ENCODE measurements at places on chromosomes 11 and 22.
A peak's percentile ranks its signal among the peaks of the same experiment; 100 is the strongest.

GRCh38 chr11:90242894-90243416 lies 20.1 kb upstream of the CHORDC1 start:
- DNase-seq = no peak

DNA sequence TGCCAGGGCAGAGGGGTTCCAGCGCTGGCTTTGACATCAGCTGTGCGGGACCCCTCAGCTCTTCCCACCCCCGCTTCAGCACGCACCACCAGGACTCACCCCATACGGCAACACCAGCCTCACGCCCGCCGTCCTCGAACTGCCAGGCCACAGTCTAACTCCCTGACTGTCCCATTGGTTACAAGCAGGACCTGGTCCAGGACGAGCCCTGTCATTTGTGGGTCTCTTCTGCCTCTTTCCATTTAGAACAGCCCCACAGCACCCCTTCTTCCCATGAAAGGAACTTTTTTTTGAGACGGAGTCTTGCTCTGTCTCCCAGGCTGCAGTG lies 81.7 kb downstream of the PHF21B start:
- DNase-seq = no peak

- DNase-seq = no peak
Observed at GRCh38 chr11:110991661-110992355, 253.7 kb upstream of the POU2AF2 start.

DNA sequence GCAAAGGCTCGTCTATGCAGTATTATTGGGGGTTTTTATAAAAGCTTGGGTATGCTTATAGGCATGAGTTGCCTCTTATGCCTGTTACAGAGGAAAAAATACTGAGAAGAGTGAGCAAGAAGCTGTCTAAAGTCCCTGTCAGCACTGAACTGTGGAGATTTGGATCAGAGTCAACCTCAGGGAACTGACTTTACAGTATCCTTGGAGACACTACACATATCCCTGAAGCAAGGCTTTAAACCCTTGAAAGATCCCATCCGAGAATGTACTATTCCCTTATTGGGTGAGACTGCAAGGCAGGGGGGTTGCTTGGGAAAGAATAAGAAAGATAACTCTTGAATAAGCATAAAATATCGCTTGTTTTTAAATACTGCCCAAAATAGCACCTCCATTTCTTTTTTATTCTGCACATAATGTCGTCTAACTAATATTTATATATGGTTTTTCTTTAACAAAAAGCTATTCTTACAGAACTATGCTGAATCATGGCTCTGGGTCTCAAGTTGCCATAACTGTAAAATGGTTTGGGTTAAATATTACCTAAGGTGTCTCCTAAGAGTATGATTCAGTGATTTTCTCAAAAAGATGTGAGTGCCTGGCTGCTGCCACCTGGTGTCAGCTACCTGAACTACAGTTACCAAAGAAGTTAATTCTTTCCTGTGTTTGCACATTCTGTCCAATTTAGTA lies 1062.8 kb downstream of the DLG2 start:
- DNase-seq = peak; percentile 56

DNA sequence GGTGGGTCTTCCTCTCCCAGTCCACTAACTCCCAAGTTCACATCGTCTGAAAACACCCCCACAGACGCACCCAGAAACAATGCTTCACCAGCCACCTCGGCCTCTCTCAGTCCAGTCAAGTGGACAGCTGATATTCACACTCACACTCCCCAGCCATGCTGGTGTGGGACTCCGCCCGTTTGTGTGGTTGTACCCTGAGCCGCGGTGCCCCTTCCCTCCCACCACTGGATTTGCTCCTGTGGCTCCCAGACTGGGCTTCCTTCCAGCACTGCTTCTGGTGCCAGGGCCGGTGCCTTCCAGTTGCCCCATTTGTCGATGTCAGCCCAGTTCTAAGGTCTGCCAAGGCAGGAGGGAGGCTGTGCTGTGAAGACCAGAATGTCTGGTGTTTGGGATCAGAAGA lies 37.9 kb upstream of the PLET1 start:
- DNase-seq = no peak

GRCh38 chr11:114447892-114448291 lies 8.6 kb downstream of the REXO2 start:
- DNase-seq = no peak

DNA sequence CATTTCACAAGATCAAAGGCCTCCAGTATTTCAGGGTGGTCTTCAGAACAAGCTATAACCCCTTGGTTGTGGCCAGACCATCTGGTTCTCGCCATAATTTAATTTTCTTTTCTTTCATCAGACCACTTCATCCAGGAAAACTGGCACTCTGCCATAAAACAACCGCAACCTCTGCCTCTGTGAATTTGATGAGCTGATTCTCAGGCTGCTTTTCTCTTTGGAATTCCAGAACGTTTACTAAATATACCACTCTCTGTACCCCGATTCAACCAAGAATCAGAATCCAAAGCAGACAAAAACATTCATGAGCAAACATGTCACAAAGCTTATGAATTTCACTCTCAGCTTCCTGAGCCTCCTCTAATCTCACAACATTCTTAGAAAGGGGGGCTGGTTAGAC lies 331.8 kb upstream of the SYN3 start:
- no peak for DNase-seq

GRCh38 chr11:68118706-68119448 lies 2.3 kb downstream of the CHKA start:
- DNase-seq = no peak

GRCh38 chr11:93482556-93482955 lies 60.6 kb downstream of the SMCO4 start:
- DNase-seq = no peak

GRCh38 chr11:127996825-127997224 lies 590.5 kb downstream of the ETS1 start:
- no peak for DNase-seq

GRCh38 chr11:62435846-62436660 lies 17.2 kb downstream of the SCGB1A1 start:
- no peak for DNase-seq

DNA sequence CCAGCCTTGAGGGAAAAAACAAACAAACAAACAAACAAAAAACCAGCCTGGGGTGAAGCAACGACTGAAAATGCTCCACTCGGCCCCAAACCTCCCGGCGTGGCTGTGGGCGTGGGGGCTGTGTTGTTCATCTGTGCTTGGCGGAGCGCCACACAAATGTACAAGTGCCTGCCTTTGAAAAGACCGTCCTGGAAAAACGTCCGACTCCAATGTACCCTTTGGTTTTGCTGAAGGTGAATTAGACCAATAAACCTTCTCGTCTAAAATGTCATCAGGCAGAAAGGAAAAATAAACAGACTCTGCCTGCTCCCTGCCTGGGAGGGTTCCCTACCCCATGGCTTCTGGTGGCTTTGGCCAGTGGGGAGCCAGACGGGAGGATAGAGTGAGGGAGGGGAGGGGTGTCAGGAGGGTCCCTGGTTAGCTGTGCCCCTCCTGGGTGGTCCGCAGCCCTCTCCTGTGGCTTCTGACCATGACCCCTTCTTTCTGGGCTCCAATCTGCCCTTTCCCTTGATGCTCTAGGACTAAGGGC lies 93.9 kb downstream of the TRMU start:
- no peak for DNase-seq

GRCh38 chr11:4606231-4607015 lies 1.6 kb downstream of the TRIM68 start:
- DNase-seq = no peak

GRCh38 chr11:2770096-2770751 lies 70.4 kb upstream of the KCNQ1OT1 start:
- DNase-seq = no peak

GRCh38 chr22:20001082-20001638 lies 15.5 kb downstream of the ARVCF start:
- DNase-seq = peak; percentile 33

- no peak for DNase-seq
Observed at GRCh38 chr11:5684036-5684645, 733 bp downstream of the TRIM5 start.

DNA sequence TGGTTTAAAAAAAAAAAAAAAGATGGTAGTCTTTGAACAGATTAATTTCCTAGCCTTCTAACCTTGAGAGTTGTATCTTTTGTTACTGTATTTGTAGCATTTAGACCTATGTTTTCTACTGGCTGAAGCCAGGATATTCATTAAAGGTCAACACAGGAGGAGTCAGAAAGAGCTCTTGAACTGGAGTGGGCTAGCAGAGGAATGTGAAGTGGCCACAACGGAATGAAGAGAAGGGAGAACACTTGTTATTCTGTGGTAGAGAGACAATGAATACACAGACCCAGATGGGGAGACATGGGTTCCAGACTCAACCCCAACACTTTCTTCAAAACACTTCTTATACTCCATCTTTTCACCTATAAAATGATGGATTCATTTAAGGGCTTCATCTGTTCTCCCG lies 88.1 kb downstream of the RELT start:
- DNase-seq = peak; percentile 24

DNA sequence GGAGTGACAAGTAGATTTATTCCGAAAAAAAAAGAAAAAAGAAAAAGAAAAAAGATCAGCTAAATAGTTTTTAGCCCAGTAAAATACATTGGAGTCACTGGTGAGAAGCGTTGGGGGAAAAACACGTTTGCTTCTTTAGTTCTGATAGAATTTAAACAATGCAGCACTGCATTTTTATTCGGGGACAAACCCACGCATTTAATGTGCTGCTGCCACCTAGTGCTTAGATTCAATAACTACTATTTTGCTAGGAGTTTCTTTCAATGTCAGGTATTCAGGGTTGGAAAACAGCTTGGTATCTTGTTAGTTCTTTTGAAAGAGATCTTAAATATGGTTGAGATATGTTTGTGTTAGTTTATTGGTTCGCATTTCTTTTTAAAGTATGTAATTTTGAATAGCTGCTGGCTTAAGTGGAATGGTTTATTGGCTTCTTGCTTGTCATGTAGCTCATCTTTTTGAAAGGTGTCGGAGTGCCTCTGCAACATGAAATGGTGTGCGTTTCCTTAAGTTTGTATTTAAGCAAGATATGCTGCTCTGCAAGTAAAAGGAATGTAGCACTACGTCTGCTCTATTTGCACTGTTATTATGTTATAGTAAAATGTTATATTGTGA lies 41.9 kb downstream of the SVIP start:
- DNase-seq = peak; percentile 81

- DNase-seq = no peak
Observed at GRCh38 chr22:41725510-41726110, 26.3 kb downstream of the MEI1 start.

DNA sequence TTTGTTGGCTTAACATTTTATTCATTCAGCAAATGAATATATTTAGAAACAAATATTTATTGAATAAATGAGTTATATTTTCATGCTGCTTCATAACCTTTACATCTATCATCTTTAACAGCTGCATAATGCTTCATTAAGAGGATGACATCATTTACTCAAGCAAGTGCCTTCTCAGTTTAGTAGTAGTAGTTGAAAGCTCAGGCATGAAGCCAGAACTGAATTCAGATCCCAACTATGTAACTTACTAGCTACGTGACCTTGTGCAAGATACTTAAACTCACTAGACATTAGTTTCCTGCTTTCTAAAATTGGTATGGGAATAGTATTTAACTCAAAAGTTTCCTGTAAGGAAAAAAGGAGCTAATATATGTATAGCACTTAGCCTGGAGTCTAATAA lies 90.3 kb downstream of the TMPRSS5 start:
- DNase-seq = no peak

DNA sequence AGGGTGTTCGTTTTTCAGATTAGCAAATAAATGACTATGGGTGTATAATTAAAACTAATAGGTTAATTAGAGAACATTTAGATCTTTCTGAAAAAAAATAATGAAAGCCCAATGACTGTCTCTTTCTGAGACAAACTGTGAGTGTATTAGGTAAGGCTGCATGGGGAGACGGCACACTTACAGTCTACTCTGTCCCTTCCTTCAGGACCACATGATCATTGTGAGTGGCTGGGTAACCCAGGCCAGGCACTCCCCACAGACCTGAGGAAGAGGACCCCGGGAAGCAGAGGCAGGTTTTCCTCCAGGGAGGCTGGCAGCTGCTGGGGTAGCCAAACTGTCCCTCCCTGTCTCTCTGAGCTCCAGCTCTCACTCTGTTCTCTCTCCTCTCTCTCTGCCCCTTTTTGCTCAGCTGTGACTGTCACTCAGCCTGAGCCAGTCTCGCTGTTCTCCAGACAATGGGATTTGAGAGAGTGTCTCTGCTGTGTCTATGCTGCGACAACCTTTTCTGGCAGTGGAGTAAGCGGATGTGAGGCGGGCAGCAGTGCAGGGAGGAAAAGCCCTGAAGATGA lies 83.1 kb upstream of the NCAM1 start:
- no peak for DNase-seq

DNA sequence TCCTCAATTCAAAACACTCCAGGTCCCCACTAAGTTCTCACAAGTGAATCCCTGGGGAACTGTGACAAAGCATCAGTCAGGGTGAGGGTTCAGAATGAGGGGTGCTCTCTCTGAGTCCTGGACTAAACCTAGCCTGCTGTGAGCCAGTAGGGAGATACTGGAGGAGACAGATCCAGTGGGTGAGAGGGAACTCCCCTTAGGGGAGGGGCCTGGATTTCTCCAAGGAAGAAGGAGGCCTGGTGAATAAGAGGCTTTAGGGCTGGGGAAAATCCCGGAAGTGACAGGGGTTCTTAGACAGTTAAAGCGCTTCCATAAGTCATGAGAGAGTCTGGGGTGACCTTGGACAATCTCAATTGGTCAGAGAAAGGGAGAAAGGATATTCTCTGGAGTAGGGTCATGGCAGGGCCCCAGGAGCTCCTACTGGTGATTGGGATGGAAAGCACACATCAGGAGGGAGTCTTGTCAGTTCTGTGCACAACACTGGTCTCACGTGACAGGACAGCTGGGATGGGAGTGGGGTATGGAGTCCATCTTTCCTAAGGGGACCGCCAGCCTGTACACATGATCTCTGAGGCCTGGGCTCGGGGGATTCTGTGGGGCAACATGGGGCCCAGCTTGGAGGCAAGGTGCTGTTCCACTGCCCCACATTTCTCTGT lies 1.5 kb downstream of the TBC1D10A start:
- peak; percentile 30 for DNase-seq

DNA sequence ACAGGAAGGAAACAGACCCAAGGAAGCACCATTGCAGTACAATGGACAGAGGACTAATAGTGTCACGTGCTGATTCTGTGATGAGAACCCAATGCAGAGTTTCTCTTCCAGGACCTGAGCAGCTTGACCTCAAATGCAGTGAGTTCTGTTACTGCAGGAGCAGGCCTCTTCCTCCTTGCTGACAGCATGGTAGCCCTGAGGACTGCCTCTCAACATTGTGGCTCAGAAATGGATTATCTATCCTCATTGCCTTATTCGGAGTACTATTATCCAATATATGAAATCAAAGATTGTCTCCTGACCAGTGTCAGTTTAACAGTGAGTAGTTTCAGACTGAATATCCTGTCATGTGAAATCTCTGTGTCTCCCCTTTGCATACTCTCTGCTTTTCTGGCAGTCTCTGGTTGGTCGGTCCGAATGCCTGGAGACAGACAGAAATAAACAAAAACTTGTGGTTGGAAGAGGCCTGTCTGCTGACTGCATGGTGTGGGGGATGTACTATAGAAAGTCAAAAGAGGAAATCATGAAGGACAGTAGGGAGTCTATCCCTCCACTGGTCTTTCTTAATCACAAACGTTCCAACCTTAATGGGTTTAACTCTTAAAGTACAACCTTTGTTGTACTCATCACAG lies 6.9 kb upstream of the MS4A14 start:
- no peak for DNase-seq

Data from GM23338 (cell line).